ENCODE measurements at places on chromosomes 12 and 14.

GRCh38 chr12:79871621-79872020, 63.3 kb downstream of the PPP1R12A start:
- H3K27ac ChIP-seq, result no peak overlapping the region
- DNase-seq, result no peak
- H3K27me3 ChIP-seq, result no peaks in the 10 kb centered on the region
- no peaks in the 10 kb centered on the region for H3K36me3 ChIP-seq
- H3K4me3 ChIP-seq, result no peak overlapping the region

DNA sequence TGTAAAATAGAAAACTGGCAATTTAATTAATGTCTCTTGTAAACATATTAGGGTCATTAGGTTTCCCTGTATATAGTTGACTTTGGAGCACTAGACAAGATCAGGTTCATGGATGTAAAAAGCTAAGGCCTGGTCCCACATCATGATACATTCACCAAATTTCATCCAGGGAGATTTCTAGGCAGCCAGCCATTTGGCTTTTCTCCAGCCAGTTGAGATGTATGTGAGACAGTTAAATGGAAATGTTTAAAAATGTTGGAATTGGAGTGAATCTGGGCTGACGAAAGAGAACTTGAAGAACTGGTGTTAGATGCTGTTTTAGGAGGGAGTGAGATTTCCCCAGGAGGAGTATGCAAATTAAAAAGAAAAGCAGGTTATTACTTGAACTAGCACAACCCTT, 41.8 kb upstream of the CLEC14A start:
- H3K36me3 ChIP-seq, result no peaks in the 10 kb centered on the region
- no peak overlapping the region for H3K4me3 ChIP-seq
- H3K27me3 ChIP-seq, result no peaks in the 10 kb centered on the region

GRCh38 chr12:83784298-83784890, 1097.7 kb downstream of the TMTC2 start:
- no peak overlapping the region for H3K4me3 ChIP-seq
- no peak for DNase-seq
- no peak overlapping the region for H3K27ac ChIP-seq
- no peaks in the 10 kb centered on the region for H3K4me1 ChIP-seq
- no peaks in the 10 kb centered on the region for H3K36me3 ChIP-seq
- H3K27me3 ChIP-seq, result no peaks in the 10 kb centered on the region

- no peaks in the 10 kb centered on the region for H3K4me1 ChIP-seq
- H3K27ac ChIP-seq, result no peak overlapping the region
- H3K4me3 ChIP-seq, result no peak overlapping the region
Observed at GRCh38 chr14:51823706-51824105, 36.7 kb upstream of the GNG2 start.

- no peak for DNase-seq
- H3K27ac ChIP-seq, result peak overlapping the region; percentile 35
- no peak overlapping the region for H3K4me3 ChIP-seq
- peaks cover 4% of the 10 kb centered on the region for H3K4me1 ChIP-seq
- H3K27me3 ChIP-seq, result no peaks in the 10 kb centered on the region
- H3K36me3 ChIP-seq, result no peaks in the 10 kb centered on the region
Observed at GRCh38 chr14:68665131-68665530, 127.7 kb downstream of the ZFP36L1 start.

DNA sequence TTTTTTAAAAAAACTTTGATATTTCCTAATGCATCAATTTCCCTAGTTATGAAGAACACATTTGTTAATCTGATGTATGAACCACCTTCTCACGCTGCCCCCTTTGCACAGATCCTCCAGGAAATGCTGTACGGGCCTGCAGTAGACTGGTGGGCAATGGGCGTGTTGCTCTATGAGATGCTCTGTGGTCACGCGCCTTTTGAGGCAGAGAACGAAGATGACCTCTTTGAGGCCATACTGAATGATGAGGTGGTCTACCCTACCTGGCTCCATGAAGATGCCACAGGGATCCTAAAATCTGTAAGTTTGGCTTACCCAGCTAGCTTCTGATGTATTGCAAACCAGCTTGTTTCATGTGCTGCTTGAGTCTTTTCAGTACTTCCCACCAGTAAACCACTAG, 165.0 kb upstream of the HIF1A start:
- H3K36me3 ChIP-seq, result no peaks in the 10 kb centered on the region
- no peak overlapping the region for H3K4me3 ChIP-seq
- H3K27ac ChIP-seq, result no peak overlapping the region
- H3K4me1 ChIP-seq, result peaks cover 26% of the 10 kb centered on the region
- H3K27me3 ChIP-seq, result no peaks in the 10 kb centered on the region

GRCh38 chr12:63394349-63394748, 243.3 kb upstream of the AVPR1A start:
- H3K4me3 ChIP-seq, result no peak overlapping the region
- H3K4me1 ChIP-seq, result no peaks in the 10 kb centered on the region
- no peaks in the 10 kb centered on the region for H3K27me3 ChIP-seq
- H3K36me3 ChIP-seq, result no peaks in the 10 kb centered on the region

- DNase-seq, result no peak
- H3K4me1 ChIP-seq, result no peaks in the 10 kb centered on the region
- no peak overlapping the region for H3K27ac ChIP-seq
Observed at GRCh38 chr12:130007771-130008170, 103.9 kb upstream of the TMEM132D start.

DNA sequence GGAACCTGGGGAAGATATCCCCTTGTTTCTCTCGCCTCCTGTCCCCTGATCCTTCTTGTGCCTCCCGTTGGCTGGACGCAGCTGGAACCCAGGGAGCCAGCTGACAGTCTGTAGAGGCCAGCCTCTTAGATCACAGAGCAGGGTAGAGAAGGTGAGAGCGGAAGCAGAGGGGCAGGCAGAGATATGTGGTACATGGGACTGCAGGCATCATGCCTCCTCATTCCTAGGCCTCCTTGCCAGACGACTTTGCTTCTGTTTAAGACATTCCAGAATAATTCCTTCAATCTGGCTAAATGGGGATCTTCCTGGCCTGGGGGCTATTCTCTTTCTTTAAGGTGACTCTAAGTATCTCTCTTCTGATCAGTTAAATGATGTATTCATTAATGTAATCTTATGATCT, 89.4 kb upstream of the MAX start:
- no peak overlapping the region for H3K4me3 ChIP-seq
- no peak overlapping the region for H3K27ac ChIP-seq
- no peak for DNase-seq

- H3K4me1 ChIP-seq, result peaks cover 5% of the 10 kb centered on the region
- H3K27me3 ChIP-seq, result no peaks in the 10 kb centered on the region
- no peak overlapping the region for H3K4me3 ChIP-seq
- no peak overlapping the region for H3K27ac ChIP-seq
- no peaks in the 10 kb centered on the region for H3K36me3 ChIP-seq
Observed at GRCh38 chr14:59155886-59156285, 32.6 kb upstream of the DAAM1 start.

GRCh38 chr12:102021540-102022246, 40.1 kb downstream of the WASHC3 start:
- H3K27ac ChIP-seq, result no peak overlapping the region
- no peaks in the 10 kb centered on the region for H3K27me3 ChIP-seq
- no peak for DNase-seq
- H3K4me3 ChIP-seq, result no peak overlapping the region

Data from esophagus squamous epithelium (tissue), 5 donors.